ENCODE measurements at places on chromosomes 7 and 10.

DNA sequence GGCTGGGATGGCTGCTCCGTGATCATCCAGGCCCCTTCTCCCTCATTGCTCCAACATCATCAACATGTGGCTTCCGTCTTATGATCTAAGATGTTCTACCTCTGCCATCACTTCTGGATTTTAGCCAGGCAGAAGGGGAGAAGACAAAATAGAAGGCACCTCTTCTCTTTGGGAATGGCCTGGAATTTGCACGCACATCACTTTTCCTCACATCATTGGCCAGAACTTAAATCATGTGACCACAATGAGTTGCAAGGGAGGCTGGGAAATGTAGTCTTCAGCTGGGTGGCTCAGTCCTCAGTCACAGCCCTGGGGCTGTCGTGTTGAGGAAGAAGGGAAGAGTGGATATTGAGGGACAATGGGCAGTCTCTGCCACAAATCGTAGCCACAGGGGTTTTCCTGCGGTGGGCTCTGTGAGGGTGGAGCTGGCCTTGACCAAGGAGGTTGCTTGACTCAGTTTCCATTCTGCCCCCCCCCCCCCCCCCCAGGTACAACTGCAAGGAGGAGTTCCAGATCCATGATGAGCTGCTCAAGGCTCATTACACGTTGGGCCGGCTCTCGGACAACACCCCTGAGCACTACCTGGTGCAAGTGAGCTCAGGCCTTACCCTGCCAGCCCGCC lies 50.3 kb downstream of the PALD1 start:
- no peak for DNase-seq

DNA sequence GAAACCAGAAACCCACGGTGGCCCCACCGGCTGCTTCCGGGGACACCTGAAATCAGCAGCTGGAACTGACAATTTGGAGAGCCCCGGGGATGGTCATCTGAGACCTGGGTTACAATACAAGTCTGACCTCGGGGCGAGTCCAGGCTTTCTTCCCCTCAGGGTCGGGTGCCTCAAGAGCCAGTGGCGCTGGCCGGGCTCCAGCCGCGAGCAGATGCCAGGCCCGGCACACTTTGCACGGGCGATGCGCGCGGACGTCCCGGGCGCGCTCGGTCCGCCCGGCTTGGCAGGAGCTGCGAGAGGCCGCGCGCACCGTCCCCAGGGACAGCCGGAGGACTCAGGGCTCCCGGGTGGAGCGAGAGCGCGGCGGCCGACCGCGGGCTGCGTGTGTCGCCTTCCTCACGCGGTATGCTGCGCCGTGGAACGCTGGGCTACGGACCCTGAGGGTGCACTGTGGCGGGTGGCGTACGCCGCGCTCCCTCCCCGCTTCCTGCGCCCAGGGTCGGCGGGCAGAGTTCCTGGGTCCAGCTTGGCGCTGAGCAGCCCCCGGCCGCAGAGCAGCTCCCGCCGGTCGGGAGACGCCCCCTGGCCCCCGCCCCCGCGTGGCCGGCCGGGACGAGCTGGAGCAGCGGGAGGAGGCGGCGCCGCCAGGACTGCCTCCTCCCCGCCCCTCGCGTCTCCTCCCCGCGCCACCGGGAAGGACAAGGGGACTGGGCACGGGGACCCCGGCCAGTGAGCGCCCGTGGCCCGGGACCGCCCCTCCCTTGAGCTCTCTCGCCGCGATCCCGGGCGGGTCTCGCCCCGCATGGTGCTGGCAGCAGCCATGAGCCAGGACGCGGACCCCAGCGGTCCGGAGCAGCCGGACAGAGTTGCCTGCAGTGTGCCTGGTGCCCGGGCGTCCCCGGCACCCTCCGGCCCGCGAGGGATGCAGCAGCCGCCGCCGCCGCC lies at the start of gene RBM20:
TSS of gene RBM20 (plus strand) at position 684 of the 945 bp plus-strand sequence. CDS start at position 803, 119 bp downstream.
- DNase-seq: no peak

DNA sequence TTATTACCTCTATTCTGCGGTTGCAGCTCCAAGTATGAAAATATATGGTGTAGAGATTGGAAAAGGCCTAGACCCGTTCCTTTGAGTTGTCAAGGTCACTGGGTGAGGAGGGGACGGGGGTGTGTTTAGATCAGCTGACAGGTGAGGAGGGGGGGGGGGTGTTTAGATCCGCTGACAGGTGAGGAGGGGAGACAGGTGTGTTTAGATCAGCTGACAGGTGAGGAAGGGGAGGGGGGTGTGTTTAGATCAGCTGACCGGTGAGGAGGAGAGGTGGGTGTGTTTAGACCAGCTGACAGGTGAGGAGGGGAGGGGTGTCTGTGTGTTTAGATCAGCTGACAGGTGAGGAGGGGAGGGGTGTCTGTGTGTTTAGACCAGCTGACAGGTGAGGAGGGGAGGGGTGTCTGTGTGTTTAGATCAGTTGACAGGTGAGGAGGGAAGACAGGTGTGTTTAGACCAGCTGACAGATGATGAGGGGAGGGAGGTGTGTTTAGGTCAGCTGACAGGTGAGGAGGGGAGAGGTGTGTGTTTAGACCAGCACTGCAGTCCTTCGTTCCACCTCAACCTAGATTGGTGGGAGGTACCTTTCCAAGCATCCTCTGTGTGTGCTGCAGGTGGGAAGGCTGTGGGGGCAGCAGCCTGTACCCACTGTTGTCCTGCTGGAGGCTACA lies 655.0 kb upstream of the ADARB2 start:
- DNase-seq: no peak

DNA sequence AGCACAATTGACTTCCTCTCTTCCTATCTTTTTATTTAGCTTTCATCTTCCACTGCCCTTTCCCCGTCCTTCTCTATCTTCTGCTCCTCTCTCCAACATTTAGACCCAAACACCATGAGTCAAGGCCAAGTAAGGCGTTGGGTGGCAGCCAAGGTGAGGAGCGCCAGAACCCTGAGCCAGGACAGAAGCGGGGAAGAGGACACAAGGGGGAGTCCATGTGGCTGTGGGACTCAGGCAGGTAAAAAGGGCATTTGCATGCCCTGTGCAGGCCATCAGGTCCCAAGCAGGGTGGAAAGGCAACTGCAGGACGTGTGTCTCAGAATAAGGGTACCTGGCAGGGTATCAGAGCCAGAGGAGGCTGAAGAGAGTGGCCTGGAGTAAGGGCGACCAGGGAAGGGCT lies 192.4 kb upstream of the PFKP start:
- no peak for DNase-seq

DNA sequence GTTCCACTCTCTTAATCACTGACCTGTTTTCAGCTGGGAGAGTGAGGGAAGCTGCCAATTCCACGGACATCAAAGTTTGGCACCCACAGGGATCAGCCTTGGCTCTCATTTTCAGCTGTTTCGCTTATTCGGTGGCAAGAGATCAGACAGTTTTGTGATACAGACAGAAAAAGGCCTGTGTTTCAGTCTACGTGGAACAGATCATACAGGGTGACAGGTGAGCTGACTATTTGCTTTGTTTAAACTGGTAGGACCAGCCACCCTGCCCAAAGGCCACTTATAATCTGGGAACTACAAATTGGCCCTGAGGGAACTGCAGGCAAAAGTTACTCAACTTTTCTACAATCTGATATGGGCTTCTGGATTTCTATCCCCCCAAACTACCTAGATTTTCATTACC lies 128.6 kb downstream of the ZNF467 start:
- DNase-seq: peak; percentile 36

DNA sequence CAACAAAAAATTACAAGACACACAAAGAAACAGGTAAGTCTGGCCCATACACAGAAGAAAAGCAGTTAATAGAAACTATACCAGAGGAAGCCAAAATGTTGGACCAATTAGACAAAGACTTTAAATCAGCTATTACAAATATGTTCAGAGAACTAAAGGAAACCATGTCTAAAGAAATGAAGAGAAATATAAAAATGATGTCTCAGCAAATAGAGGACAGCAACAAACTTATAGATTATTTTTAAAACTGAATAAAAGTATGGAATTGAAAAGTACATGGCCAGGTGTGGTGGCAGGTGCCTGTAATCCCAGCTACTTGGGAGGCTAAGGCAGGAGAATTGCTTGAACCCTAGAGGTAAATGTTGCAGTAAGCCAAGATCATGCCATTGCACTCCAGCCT lies 58.5 kb downstream of the LHFPL3 start:
- DNase-seq: no peak

DNA sequence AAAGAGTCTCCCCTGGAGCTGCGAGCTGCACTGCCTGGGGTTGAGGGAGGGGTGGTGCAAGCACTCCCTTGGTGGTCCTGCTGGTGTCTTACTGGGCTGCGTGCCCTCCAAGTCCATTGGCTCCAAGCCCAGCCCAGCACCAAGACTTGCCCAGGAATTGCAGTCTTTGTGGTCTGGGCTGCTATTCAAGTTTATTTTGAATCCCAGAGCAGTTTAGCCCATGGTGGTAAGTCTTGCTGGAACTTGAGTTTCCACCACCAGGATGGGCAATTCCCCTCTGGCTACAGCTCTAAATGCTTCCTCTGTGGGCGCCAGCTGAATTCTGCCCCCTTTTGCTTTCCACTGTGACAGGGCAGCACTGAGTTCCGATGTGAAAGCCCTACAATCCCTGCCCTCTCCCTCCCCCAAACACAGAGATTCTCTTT lies 25.1 kb downstream of the GALNT11 start:
- no peak for DNase-seq

GRCh38 chr7:114981323-114981722 lies 59.4 kb downstream of the MDFIC start:
- no peak for DNase-seq

DNA sequence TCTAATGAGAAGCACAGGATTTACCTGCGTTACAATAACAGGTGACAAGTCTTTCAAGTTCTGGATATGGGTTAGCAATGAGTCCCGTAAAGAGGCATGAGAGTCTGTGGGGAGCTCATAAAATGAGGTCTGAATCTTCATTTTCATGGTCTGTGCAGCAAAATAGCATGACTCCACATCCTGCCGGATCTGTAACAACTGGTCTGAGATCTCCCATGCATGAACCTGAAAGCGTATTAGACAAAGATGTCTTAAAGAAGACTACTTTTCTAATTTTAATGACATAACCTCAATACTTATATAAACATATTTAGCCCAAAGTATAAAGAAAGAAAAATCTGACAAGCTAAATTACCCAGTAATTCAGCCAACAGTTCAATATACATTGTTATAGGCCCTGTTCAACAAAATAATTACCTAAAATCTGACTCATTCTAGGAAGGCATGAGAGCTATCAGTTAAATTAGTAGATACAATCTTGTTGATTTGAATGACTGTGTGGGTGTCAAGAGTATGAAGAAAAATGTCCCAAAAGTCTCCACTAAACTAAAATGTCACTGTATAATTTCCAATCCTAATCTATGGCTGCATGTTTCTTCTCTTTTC lies 36.9 kb downstream of the TNPO3 start:
- no peak for DNase-seq

- no peak for DNase-seq
Observed at GRCh38 chr10:73552819-73553715, 38.1 kb downstream of the USP54 start.

DNA sequence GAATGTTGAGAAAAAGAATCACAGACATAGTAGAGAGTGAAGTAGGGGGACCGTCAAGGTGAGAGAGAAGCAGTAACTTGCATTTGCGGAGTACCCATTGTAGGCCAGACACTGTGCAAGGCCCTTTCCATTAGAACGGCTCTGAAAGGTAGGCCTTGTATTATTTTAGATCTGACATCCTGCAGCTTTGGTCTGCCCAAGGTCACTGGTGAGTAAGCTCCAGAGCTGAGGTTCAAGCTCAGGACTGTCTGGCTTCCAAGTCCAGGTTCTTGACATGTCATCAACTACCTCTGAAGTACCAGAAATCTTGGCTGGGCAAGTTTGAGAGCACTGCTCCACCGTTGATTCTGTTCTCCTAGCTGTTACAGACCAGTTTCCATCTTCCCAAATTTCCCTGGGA lies 13.2 kb upstream of the EVX1 start:
- no peak for DNase-seq

DNA sequence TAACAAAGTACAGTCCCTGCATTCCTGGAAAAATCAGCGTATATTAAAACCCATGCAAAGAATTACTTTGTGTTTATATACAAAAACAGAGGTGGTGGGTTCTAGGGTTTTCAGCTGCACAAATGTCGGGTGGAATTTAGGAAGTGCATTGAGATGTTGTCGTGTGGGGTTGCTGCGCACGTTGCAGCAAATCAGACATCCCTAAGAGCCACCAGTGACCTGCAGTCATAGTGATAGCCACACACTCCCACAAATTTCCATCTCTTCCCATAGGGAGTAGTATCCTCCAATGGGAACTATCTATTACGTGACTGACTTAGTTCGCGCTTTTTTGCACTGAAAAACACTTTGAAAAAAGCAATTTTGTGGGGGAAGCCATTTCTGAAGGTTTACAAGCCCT lies 375.2 kb upstream of the GALNT17 start:
- DNase-seq: no peak

DNA sequence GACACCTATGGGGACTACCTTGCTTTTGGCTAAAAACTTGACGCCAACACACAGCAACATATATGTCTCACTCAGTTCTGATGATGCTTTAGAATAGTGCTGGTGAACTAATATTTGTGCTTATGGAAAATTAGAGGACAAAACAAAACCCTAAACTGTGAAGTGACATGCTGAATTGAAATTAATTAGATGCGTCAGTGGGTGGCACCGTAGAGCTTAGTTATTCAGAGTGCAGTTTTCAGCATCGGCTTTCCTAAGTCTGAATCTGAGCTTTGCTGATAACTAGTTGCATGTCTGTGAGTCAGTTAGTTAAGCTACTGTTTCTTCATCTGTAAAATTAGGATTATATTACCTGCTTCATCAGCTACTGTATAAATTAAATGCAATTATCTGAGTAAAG lies 245.0 kb upstream of the SORCS1 start:
- no peak for DNase-seq

DNA sequence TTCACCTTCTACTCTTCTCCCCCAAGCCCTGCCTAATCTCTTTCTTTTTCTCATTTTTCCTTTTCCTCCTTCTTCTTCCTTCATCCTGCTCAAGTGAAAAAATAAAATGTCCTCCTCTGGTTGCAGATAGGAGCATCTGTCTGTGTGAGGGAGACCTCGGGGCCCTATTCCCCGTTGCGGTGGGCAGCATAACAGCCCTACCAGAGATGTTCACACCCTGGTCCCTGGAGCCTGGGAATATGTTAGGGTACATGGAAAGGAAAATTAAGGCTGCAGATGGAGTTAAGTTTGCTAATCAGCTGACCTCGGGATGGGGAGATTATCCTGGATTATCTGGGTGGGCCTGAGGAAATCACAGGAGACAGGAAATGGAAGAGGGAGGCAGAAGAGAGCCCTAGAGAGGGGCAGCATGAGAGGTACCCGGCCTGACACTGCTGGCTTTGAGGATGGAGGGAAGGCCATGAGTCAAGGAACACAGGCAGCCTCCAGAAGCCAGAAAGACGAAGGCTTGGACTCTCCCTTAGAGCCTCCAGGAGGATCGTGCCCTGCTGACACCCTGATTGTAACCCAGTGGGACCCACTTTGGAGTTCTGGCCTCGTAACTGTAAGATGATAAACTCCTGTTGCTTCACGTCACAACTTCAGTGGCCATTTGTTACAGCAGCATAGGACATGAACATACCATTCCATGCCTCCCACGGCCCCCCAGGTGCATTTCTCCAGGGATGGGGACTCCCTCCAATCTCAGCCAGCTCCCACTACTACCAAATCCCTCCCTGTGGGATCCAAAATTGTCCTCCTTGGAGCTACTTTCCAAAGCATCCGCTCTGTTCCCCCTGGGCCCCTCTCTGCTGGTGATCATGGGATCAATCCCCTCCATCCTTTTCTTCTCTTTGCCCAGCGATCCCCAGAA lies 39.0 kb upstream of the ZMIZ1 start:
- DNase-seq: no peak
